Nucleus accumbens (tissue), 56 donors: ENCODE measurements at places on chromosomes 6 and 20.

- DNase-seq: no peak
Measured at GRCh38 chr20:49866051-49866450, 49.3 kb downstream of the SPATA2 start.

- no peak for DNase-seq
Measured at GRCh38 chr6:34672657-34673043, 23.9 kb downstream of the ILRUN start.

DNA sequence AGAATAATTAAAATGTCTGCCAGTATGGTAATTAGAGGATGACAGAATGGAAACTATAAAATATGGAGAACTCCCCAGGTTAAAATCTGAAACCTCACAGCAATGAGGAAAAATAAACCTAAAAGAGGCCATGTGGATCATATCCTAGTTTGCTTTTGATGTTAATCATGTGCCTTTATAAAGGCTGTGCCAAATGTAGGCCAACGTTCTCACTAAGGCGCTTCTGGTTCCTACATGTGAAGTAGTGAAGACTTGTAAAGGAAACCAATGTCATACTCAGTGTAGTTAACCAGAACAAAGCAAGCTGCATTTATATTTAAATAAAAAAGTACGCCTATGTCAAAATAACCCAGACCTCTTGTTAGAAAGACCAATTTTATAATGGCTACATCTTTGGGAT, 113.7 kb upstream of the FAM184A start:
- no peak for DNase-seq

- DNase-seq: no peak
Measured at GRCh38 chr20:9353180-9353915, 161.0 kb upstream of the LAMP5 start.

DNA sequence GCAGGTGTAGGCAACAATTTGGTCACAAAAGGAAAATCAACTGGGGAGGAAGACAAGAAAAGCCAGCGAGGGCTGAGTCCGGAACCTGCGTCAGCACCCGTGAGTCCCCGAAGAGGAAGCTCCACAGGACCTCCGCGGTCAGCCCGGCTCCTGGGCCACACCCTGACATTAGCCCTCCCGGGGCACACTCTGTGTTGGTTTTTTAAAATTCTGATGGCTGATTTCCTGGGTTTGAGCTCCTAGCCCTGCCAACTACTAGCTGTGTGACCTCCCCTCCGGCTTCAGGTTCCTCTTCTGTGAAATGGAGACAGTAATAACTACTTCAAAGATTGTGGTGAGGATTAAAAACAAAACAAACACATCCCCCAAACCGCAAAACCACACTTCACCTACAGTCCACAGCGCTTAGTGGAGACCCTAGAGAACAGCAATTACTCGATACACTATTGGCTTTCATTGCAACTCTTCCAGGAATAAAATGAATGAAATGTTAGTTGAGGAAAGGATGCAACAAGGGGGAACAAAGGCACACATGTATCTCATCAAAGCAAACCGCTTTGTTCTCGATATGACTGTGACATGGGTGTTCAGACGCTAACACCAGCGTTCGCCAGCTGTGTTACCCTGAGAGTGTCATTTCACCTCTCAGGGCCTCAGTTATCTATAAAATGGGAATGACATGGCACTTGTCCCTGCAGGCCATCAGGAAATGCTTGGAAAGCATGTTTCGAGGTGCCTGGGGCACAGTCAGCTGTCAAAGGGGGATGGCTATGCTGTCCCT, 985 bp downstream of the ZBP1 start:
- no peak for DNase-seq

- no peak for DNase-seq
Measured at GRCh38 chr6:79468116-79468515, 69.1 kb downstream of the LCA5 start.

- no peak for DNase-seq
Measured at GRCh38 chr20:61487346-61487996, 235.4 kb downstream of the CDH4 start.
